ENCODE measurements at places on chromosomes 1 and 21.

DNA sequence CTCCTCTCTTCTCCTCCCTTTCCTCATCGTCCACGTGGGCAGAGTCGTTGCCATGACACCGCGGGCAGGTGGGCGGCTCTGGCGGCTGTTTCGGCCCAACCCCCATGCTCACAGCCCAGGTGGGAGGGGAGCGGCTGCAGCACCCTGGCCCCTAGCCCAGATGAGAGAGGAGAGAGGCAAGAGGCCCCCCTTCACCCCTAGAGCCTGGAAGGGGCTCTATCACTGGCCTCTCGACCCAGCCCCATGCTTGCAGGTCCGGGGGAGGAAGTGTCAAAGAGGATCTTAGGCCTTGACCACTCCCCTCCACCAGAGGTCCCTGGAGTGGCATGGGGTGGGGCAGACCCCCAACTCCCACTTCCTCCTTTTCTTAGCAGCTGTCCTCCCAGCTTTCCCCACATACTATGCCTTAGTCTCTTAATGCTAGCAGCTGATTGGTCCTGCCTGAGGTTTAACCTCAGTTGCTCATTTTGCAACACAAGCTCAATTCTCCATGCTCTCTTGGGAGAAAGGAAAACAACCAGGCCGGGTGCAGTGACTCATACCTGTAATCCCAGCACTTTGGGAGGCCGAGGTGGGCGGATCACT is 10.4 kb downstream of the DLGAP3 start:
- no peak for DNase-seq

- no peak for DNase-seq
Measured at GRCh38 chr1:37647281-37647680, 12.6 kb upstream of the RSPO1 start.

GRCh38 chr1:100928128-100928527 is 32.2 kb downstream of the SLC30A7 start:
- no peak for DNase-seq

- no peak for DNase-seq
Measured at GRCh38 chr1:155241841-155242264, 13.4 kb downstream of the ENTREP3 start.

DNA sequence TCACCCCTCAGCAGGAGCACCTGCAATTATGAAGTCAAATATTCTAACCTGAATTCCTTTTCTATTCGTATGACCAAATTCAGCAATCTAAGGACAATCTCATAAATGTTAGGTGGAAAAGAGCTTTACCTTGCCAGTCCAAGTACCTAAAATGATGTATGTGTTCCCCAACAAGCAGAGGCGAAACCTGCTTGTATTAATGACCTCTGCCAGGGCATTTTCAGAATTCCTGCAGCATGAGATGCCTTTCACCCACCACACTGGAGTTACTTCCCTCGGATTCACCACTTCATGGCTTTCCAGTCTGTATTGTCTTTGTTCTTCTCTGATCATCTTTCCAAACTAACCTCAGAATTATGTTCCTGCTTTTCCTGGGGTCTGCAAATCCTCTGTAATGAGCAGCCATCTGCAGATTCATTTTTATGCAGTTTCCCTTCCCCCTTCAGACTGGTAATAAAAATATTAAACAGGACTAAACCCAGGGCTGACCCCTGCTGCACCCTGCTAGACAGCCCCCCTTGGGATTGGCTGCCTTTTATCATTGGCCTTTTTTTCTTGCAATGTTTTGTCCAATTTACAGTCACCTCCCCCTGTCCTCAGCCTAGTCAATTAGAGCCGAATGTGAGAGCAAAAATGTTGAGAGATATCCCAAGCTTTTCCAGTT is 26.6 kb upstream of the CASQ2 start:
- DNase-seq, result no peak

Data from stimulated activated CD4-positive, alpha-beta T cell treated with anti-CD3 and anti-CD28 coated beads, Interleukin-2, amount 100 ng/mL, for 48 hours (primary cell).